ENCODE measurements at places on chromosomes 13 and 19.
A peak's percentile ranks its signal among the peaks of the same experiment; 100 is the strongest.

DNA sequence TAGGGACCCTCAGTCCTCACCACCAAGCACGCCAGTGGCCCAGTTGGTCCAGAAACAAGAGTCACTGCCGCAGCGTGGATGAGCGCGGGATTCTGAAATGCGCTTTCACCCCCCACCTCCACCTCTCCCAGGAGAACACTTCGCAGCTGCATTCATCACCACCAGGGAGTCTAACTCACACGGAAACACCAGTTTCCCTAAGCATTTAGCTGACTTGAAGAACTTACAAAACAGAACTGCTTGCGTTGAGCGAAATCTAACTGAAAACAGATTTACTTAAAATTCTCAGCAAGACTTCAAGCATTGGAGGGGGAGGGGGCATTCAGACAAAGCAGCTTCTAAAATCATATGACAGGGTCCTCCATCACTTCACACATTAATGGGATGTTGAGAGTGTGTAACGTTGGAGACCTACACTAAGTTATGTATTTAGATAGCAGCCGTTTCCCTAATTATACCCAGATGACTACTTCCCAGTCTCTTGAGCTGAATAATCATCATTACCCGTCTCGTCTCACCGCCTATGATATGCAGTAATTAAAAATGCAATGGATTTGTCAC, 258.2 kb upstream of the IRS2 start:
- DNase-seq, result no peak

DNA sequence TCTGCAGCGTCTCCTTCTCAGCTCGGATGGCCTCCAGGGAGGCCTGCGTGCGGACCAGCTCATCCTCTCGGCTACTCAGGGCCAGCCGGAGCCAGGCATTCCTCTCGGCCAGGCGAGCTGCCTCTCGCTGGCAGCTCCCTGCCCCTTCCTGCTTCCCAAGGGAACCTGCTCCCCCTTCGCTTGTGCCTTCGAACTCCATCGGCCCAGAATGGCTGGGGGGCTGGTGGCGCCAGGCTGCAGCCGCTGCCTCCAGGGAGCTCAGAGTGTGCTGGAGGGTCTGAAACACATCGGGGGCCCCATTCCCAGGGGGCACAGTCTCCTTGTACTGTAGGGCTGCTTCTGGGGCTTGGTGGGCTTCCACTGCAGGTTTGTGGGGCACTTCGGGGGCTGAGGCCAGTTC, 2.0 kb downstream of the USHBP1 start:
- DNase-seq, result no peak

DNA sequence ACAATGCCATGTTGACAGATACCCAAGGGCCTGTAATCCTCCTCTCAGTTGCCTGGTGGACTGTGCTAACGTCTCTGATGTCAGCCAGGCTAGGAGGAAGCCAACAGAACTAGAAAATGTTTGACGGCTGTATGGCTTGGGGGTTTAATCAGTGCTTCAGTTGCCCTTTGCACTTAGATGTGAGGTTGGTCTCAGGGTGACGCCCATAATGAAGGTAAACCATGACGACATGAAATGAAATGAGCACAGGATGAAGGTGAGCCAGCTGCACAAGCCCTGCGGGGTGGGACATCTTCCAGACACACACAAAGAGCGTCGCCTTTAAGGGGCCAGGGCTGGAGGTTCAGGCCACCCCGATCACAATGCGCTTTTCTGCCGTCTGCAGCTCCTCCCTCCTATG, 127.2 kb downstream of the CRYL1 start:
- DNase-seq, result no peak

DNA sequence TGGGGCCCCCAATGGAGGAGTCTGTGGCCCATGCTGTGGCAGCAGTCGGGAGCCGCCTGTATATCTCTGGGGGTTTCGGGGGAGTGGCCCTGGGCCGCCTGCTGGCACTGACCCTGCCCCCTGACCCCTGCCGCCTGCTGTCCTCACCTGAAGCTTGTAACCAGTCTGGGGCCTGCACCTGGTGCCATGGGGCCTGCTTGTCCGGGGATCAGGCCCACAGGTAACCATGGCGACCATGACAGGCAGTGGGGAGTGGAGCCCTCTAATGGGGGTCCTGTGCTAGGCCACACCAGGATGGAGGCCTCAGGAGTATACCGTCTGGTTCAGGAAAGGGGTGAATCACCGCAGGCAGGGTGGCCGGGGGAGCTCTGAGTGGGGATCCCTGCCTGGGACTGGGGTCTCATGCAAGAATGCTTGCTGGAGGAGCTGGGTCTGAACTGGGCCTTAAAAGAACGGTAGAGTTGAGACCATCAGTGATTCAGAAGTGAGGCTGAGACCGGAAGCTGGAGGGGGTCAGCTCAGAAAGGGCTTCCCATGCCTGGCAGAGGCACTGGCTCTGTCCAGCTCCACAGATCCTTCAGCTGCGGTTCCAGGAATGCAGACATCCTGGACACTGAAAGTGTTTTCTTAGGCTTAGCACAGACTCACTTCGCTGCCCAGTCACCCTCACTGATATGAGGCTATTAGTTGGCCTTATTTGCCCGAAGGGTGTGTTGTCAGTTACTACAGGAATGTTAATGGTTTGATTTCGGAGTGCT, 29.1 kb downstream of the CNFN start:
- DNase-seq, result no peak

DNA sequence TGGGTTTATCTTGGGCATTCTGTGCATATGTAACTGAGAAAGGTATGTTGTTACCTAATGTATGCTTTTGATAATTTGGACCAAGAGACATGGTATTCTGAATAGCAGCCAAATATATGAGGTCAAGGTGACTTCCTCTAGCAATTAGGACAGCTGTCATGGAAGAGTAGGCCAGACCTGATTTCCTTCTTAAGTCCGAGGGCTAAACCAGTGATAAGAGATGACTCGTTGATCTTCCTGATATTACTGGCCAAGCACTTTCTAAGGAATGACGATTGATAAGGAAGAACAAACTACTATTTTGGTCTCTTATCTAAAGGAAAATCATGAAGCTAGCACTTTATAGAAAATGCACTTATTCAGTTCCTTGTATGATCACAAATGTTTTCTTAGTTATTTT, 42.7 kb downstream of the ARHGAP35 start:
- no peak for DNase-seq

DNA sequence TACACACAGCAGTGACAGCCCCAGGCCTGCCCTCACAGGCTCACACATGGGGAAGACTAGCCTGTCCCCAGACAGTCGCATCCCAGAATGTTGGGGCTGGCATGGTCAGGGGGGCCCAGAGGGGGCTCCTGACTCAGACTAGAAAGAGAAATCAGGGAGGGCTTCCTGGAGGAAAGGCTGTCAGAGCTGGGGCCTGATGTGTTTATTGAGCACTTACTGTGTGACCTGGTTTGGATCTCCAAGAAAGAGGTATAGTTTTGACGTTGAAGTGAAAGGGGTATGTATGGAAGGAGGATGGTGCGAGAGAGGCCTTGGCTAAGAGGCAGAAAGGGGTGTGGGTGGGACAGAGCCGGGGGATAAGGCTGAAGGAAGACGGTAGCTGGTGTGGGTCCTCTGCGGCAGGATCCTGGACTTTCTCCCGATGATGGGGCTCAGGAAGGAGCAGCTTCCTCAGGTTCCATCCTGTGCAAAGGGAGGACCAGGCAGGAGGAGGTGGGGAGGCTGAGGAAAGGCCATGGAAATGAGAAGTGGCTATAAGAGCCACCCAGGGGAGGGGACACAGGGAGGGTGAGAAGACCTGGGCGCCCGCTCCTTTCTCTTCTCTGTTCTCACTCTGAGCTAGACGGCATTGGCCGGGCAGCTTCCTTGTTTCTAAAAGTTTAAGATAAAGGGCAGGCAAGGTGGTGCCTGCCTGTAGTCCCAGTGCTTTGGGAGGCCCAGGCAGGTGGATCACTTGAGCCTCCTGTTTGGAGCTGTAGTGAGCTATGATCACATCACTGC, 16.1 kb upstream of the BCL3 start:
- DNase-seq, result no peak

DNA sequence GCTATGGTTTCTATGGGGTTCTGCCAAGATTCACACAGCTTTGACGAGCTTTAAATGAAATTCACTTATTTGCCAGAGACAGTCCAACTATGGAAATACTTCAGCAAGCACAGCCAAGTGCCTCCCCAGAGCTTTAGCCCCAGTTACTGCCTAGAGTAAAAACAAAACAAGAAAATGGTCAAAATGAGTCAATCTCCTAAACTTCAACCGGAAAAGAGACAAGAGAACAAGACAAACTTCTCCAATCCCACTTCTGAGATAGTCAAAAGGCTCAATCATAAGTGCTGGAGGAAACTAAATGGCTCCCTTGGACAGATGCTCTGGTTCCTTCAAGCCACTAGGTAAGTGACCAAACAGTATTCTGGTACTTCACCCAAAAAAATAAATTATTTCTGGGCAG, 65.8 kb downstream of the KATNAL1 start:
- no peak for DNase-seq

DNA sequence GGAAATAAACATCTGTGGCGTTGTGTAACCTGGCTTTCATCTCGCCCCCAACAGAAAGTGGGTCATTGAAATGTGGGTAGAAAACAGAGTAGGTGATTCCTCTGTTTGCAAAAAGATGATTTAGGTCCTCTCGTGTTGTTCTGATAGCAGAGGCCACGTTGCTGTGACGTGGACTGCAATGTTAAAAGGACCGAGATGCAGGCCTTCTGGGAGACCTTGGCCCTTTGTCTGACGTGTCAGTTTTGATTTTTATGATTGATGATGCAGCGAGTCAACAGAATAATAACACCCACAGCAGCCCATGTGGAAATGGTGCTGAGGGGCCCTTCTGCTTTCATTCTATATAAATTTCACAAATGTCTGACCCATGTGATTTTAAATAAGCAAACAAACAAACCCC, 68.9 kb downstream of the FGF9 start:
- no peak for DNase-seq

DNA sequence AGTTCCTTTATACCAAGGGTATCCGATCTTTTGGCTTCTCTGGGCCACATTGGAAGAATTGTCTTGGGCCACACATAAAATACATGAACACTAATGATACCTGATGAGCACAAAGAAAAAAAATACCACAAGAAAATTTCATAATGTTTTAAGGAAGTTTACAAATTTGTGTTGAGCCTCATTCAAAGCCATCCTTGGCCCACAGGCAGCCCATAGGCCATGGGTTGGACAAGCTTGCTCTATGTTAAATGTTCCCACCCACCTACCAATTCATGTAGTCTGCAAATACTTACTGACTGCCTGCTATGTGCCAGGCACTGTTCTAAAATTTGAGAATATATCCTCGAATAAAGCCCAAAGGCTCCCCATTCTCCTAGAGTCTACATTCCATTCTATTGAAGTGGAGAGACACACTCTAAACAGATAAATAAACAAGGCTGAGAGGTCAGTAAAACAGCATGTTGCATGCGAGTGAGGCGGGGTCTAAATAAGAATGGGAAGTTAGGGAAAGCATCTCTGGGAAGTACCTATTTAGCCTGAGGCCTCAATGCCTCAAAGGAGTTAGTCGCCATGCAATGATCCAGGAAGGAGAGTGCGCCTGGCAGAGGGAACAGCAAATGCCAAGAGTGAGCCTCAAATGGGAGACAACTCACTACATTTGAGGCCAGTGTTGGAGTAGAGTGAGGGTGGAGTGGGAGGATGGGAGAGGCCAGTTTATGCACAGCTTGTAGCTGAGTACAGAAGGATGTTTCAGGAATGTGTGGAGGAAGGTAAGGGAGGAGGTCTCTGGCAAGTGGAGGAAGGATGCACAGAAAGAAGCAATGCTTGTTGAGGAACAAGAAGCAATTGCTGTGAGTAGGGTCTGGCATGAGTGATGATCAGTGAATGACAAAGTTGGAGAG, 52.5 kb upstream of the CLDN10 start:
- no peak for DNase-seq

DNA sequence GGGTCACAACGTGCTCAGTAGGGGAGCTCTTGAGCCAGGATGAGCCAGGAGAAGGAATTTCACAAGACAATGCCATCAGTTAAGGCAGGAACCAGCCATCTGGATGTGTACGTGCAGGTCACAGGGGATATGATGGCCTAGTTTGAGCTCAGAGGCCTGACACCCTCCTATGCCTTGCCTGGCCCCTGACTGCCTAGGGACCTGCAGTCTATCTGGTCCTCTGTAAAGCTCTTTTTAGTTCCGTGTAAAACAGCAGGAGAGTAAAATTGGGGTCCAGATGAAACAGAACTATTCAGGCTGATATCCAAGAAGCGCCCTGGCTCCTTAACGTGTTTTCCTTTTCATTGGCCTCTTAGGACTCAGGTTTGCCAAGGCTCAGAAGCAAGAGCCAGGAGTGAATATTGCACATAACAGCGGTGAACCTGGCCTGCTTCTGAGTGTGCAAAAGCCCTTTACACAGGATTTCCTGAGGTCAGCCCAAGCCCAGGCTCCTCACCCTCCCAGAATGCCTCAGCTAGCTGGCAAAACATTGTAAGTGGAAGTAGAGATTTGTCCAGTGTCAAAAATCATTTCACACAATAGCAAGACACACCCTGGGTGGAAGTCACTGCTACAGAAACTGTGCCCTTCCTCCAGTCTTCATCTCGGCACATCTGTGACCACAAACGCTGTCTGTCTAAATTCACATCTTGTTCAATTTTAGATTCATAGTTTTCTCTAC, 777.2 kb downstream of the UQCRFS1 start:
- no peak for DNase-seq

DNA sequence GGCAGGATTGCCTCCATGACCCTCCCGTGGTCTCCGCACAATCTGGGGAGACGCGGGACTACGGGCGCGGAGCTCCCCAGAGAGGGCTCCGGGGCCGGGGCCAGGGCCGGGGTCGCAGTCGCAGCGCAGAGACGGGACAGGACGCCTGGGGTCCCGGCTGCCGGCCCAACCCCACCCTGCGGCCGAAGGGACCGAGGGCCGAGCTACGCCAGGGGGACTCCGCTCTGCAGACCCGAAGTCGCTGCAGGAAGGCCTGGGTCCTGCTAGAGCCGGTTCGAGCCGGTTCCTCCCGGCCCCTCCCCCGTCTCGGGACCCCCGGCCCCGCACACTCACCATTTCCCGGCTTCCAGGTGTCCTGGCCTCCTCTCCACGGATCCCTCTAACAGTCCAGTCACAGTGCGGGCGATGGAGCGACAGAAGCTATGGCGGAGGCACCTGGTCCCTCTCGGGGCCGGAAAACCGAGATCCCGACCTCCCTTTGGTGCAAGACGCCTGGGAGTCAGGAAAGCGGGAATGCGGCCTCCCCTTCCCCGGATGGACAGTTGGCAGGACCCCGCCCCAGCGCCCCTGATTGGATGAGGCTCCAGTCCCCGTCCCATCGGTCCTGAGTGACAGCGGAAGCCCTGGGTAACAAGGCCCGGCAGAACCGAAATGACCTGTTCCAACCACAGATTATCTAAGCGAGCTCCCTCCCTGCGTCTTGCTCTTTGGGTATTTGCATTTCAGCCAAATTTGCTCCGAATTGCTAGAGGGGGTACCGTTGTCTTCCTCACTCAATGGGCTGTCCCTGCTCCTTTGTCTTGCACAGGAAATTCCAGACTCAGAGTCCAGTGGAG, at the start of gene ZNF625:
ZNF625 (minus strand) TSS at position 512 of the 836 bp plus-strand sequence; CDS start at position 336, 176 bp downstream.
- DNase-seq, result peak; percentile 85

DNA sequence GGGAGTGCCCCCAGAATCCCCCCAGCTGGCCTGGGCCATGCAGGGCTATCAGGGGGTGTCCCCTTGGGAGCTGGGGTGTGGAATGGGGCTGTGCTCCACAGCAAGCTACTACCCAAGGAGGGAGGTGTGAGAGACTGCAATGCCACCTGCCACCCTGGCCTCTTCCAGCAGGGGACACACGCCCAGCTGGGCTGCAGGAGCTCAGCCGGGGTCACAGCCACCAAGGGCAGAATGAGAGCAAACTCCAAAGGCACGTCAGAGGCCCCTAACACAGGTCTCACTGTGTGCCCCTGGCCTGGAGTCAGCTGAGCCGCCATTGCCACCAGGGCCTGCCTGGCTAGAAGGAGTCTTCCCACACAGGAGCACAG, 55.5 kb downstream of the MLLT1 start:
- no peak for DNase-seq

GRCh38 chr13:49464621-49465325, 20.7 kb downstream of the SETDB2 start:
- DNase-seq, result no peak

- no peak for DNase-seq
These were observed 129.5 kb downstream of the CYSLTR2 start for GRCh38 chr13:48783181-48783630.
